ENCODE measurements at places on chromosomes 11 and 22. TPM values are rescaled to one million over a fixed set of nuclear protein-coding genes. Genes with fewer than 3 reads are reported as not detected.

DNA sequence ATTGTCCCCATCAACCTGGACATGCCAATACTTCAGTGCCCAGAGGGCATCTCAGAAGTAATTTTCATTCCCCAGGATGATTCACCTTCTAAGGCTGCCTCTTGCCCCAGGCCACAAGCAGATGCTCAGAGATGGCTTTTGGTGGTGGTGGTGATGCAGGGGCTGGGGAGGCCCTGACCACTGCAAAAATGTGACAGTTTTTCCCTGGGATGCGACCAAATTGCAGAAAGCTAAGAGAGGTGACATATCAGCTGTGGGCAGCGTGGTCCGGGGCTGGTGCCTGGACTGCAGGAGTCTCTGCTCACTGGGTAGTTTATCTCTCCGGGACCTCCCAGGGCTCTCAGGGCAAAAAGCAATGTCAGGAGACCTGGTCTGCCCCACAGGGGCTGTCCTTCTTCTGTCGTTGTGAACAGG lies 39.7 kb upstream of the ACCSL start:
- no peak overlapping the region for H3K4me3 ChIP-seq
- no peaks in the 10 kb centered on the region for H3K27me3 ChIP-seq
- H3K36me3 ChIP-seq, result no peaks in the 10 kb centered on the region
- H3K4me1 ChIP-seq, result no peaks in the 10 kb centered on the region
- DNase-seq, result peak; percentile 11

KCNQ1OT1 gene
- 1.2 TPM for total RNA-seq

ZNF280B gene
- 8.2 TPM for total RNA-seq

DNA sequence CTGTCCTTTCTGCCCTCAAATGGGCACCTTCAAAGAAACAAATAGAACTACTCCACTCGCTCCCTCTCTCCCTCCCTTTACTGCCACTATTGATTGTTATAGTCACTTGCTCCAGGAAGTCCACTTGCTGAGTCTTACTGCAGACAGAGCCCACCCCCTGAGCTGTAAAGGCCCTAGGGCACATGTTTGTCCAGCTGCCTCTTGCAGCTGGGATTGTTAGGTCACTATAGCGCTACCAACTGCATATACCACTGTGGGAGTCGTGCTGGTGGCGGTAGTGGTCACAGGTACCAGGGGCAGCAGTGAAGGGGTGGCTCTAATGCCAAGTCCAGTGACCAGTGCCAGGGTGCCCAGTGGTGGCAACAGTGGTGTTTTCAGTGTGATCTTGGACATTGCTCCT lies 4.4 kb upstream of the SREBF2 start:
- peaks cover 8% of the 10 kb centered on the region for H3K36me3 ChIP-seq
- no peak overlapping the region for H3K27ac ChIP-seq
- no peak overlapping the region for H3K4me3 ChIP-seq
- DNase-seq, result no peak

DNA sequence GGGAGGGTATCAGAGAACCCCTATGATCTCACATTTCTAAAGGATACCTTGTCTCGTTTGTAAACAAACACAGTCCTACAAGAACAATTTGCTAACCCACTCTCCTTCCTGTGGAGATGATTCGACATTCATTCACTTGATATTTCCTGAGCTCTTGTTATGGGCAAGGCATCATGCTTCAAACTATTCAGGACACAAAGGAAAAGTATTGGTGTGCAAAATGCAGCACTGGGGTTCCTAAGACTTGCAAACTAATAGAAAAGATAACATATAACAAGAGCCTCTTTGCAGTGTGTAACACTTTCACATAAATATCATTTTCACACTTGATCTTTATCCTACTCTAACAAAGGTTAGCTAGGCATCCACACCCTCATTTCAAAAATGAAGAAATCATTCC lies 211.5 kb upstream of the BLID start:
- peaks cover 4% of the 10 kb centered on the region for H3K27me3 ChIP-seq
- 0 out of 2 replicates have a peak, but pooled peaks cover 2% of the 10 kb centered on the region for H3K4me1 ChIP-seq
- H3K4me3 ChIP-seq, result no peak overlapping the region
- no peak overlapping the region for H3K27ac ChIP-seq
- no peak for DNase-seq

DNA sequence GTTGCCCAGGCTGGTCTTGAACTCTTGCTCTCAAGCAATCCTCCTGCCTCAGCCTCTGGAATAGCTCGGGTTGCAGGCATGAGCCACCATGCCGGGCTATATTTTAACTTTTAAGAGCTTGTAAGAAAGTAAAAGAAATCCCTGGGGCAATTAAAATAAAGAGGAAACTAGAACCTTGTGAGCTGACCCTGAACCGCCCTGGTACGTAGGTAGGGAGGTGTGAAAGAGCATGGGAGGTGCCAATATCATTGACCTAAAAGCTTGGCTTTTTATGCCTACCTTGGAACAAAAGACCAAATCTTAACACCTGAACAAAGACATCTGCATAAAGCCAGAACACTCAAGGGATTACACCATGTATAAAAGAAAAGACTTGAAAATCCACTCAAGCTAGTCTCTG lies 595.1 kb downstream of the SOX6 start:
- no peaks in the 10 kb centered on the region for H3K27me3 ChIP-seq
- DNase-seq, result no peak
- H3K36me3 ChIP-seq, result no peaks in the 10 kb centered on the region

CRYBA4 gene
- total RNA-seq, result 0.52 TPM

GRCh38 chr11:121814962-121815361 lies 301.1 kb downstream of the BLID start:
- no peak overlapping the region for H3K27ac ChIP-seq
- no peak overlapping the region for H3K4me3 ChIP-seq
- DNase-seq, result no peak

DNA sequence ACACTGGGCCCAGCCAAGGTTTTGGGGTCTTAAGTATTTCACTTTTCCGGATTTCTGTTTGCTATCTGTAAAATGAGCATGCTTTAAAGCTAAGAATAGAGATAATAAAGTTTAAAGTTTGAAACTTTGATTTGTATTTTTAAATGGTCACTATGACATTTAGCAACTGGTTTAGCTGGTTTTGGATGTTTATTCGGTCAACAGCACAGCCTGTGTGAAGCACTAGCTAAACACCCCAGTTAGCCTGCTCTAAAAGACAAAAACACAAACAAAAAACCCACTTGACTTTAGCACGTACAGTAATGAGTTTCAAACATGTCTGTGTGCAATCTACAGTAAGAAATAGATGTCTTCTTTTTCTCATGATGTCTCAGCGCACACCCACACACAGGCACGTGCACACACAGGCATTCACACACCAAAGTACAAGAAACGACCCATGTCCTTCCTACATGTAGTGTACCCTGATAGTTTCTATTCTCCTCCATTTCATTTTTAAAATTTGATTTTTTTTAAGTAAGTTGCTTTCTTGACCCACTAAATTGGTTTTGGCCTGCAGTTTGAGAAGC lies 29.4 kb downstream of the SLC1A2 start:
- no peaks in the 10 kb centered on the region for H3K36me3 ChIP-seq
- H3K4me1 ChIP-seq, result no peaks in the 10 kb centered on the region
- no peak overlapping the region for H3K4me3 ChIP-seq
- no peak for DNase-seq

DNA sequence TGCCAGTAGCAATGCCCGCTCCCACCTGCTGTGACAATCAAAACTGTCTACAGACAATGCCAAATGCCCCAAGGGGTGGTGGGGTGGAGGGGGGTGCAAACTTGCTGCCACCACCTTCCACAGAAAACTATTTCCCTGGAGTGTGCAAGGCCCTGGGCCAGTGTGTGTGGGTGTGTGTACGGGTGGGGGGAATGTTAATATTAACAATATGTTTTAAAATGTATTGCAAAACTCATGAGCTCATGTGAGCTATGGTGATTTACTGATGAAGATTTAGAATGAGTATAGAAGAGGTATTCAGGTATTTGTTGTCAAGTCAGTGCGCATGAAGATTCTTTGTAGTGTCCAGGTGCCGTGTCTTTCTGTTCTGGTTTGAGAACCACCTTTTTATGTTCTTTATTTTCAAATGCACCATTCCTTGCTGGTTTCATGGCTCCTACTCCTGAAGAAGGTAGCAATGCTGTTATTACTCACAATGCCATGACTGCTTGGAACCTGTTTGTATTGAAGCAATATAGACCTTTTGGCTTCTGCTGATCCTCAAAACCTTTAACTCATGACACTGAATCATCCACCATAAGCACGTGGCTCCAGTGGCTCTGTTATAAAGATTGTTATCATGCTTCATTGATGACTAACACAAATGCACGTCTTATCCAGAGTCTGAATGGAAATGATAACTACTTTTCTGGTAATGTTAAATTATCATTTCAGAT lies 29.9 kb upstream of the AQP11 start:
- peaks cover under 1% of the 10 kb centered on the region for H3K36me3 ChIP-seq
- H3K27me3 ChIP-seq, result no peaks in the 10 kb centered on the region
- H3K27ac ChIP-seq, result no peak overlapping the region
- no peak overlapping the region for H3K4me3 ChIP-seq
- DNase-seq, result no peak

SOX10 gene
- total RNA-seq, result 2.4 TPM

XKR3 gene
- total RNA-seq, result not detected

All from H9 (cell line).